ENCODE measurements at places on chromosomes 12 and 14.

- DNase-seq: no peak
Measured at GRCh38 chr12:92696216-92696615, 6.6 kb upstream of the PLEKHG7 start.

GRCh38 chr12:76802060-76802459 lies 38.1 kb downstream of the ZDHHC17 start:
- DNase-seq: no peak

DNA sequence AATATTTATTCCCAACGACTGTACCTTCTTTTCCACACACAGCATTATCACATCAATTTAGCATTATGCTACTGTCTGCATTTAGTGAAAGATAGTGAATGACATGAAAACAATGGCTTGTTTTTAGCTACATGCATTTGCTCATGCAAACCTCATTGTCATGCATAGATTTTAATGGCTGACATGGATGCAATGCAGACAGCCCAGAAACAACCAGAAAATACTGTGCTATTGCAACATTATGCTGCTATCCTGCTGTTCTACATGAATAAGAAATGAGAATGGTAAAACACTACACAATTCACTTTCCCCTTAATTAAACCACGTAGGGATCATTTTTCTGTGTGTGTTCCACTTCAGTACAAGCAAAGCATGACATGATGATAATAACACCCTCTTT lies 90.8 kb downstream of the LIN7A start:
- no peak for DNase-seq

GRCh38 chr12:10388624-10389413 lies 1.0 kb downstream of the KLRK1 start:
- no peak for DNase-seq

GRCh38 chr12:54160089-54160488 lies 28.7 kb downstream of the SMUG1 start:
- DNase-seq: no peak

DNA sequence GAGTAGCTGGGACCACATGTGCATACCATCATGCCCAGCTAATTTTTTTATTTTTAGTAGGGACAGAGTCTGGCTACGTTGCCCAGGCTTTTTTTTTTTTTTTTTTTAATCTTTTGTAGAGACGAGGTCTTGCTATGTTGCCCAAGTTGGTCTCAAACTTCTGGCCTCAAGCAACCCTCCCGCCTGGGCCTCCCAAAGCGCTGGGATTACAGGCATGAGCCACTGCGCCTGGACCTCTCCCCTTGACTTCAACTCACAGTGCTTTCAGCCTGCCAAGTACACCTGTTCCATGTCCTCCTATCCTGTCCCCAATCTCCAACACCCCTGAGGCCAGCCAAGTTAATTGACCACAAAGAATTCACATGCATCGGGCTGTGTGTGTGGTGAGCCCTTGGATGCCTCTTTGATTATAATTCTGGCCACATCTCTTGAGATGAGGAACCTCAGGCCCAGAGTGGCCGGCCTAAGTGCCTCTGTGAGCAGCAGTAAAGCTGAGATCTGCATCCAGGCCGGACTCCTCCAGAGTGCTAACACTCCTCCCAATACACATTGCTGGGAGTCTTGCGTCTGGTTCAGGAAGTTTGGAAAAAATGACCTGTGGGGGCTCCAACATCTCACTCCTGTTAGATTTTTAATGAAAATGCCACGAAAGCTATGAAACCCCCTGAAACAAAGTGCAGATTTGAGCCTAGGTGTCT lies 6.8 kb downstream of the RAB35 start:
- DNase-seq: no peak

DNA sequence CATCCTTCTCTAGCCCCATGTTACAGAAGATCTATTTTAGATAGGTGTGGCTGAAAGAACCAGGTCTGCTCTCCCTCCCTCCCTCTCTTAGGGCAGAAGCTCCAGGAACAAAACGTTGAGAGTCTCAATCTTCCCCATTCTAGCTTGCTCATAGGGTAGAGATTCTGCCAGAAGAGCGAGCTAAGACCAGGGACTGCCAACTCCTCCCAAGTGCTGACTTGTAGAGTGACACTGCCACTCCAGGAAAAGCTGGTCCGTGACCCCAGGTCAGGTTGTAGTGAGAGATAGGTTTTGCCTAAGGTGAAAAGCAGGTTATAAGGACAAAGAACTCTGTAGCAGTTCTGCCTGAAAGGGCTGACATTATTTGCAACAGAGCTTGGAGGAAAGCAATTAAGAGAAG lies 73.4 kb downstream of the INSM2 start:
- no peak for DNase-seq

DNA sequence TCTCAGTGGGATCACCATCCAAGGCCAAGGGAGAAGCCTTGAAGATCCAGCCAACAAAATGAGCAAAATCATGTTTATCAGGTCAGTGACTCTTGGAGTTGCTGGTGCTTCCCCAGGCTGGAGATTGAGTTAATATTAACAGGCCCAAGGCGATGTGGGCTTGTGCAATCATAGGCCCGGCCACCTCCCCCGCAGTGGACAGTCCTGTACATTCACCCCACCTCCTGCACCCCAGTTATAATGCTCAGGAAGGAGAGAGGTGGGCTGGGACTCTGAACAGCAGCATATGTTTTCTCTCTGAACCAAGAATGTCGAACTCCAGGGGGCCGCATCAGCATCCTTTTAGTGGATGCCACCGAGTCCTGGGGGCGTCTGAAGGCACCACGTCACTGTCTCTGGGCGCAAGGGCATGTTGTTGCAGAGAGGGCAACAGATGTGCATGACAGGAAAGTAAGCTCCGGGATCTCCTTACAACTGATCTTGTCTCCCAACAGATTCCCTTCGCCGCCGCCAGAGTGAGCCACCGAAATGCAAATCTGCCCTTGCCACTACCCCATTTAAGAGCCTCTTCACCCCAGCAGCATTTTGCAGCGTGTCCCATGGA lies 32.2 kb upstream of the SERPINA6 start:
- DNase-seq: no peak

GRCh38 chr12:91746976-91747375 lies 398.7 kb downstream of the BTG1 start:
- no peak for DNase-seq

GRCh38 chr12:24386836-24387235 lies 437.4 kb upstream of the SOX5 start:
- DNase-seq: no peak

- DNase-seq: no peak
Measured at GRCh38 chr12:45017916-45018315, 33.0 kb downstream of the DBX2 start.

DNA sequence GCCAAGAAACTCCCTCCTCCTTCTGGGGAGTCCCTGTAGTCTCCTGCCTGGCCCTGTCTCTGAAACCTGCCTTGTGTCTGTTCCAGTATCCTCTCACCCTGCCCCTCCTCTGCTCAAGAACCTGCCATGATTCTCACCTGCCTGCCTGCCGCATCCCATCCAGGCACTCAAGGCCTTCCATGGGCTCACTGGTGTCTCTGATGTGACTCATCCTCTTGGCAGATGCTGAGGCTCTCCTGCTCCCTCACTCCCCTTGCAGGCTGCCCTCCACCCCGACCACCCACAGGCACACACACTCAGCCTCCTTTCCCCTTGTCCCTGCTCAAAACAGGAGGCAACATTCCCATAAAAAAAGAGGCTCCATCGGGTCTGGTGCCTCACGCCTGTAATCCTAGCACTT lies 5.8 kb upstream of the BEGAIN start:
- no peak for DNase-seq
